ENCODE measurements at places on chromosomes 5 and 9.

DNA sequence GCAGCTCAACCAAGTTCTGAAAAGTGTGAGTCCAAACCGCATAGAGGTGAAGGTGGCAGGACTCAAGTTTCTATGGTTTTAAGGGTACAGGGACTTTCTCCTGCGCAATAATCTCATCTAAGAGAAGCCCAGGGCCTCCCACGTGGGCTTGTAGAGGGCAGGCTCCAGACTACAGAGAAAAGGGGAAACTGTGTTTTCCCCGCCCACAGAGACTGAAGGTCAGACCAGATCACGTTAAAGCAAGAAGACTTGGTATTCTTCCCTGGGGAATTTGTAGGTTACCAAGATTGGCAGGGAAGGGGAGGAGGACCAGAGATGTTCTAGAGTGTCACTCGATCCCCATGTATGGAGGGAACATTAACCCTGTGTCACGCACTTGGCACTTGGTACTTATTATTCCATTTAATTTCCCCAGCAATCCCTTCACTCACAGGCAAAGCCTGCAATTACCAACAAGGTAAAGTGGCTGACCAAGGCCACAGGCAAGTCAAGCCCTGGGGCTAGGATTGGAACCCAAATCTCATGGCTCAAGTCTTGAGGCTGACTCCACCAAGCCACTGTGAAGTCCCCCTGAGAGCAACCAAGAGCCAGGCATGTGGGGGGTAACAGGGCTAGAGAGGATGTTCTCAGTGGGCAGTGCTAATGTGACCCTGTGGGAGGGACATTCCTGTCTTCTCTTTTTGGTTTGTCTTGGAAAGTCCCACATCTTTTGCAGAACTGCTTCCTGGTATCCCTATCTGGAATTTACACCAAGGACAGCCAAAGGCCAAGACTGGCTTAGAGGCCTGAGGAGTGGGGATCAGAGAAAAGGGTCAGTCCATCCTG lies 18.3 kb upstream of the NEK6 start:
- no peak for DNase-seq

GRCh38 chr9:93219692-93220091 lies 35.8 kb downstream of the WNK2 start:
- no peak for DNase-seq

- no peak for DNase-seq
These were observed 68.0 kb downstream of the FGF10 start for GRCh38 chr5:44321144-44321725.

GRCh38 chr5:55441107-55441771 lies 93.5 kb downstream of the PLPP1 start:
- no peak for DNase-seq

- no peak for DNase-seq
These were observed 39.0 kb downstream of the SHB start for GRCh38 chr9:38029915-38030638.

- no peak for DNase-seq
These were observed 790 bp upstream of the IARS1 start for GRCh38 chr9:92294297-92294676.

GRCh38 chr5:89308606-89309040 lies 425.6 kb upstream of the MEF2C start:
- no peak for DNase-seq

- DNase-seq: peak; percentile 75
These were observed 1.4 kb downstream of the FAM193B start for GRCh38 chr5:177552839-177553455.

GRCh38 chr5:83084336-83084735 lies 7.0 kb downstream of the XRCC4 start:
- no peak for DNase-seq

- no peak for DNase-seq
These were observed 31.6 kb downstream of the TNFSF8 start for GRCh38 chr9:114898741-114899140.

DNA sequence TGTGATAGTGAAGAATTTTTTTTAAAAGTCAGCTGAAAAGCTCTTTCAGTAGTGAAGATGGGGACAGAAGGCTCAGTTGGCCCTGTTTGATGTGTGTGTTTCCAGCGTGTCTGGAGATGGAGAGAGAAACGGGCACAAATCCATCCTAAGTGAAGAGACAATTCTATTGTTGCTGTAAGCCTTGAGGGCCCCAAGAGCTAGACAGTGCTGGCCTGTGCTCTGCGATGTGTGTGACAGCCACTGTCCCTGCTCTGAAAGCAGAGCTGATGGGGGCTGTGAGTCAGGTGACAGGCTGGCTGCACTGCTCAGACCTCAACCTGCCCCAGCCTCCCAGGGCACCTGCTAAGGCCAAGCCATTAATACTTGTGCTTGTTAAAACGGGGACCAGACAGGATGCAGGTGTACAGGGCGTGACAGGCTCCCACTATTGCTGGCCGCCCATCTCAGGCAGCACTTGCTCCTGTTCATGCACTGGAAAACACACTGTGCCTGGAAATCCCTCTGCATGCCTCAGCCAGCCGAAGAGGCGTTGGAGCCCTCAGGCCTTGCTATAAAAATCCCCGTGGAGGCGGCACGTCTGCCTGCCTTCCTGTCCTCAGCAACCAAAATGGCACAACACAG lies 44.6 kb upstream of the SEMA4D start:
- DNase-seq: no peak

GRCh38 chr9:84827216-84827765 lies 157.8 kb downstream of the NTRK2 start:
- DNase-seq: no peak

GRCh38 chr5:142295960-142296860 lies 28.6 kb downstream of the SPRY4 start:
- no peak for DNase-seq

GRCh38 chr9:110241858-110242321 lies 14.4 kb downstream of the TXN start:
- DNase-seq: no peak

DNA sequence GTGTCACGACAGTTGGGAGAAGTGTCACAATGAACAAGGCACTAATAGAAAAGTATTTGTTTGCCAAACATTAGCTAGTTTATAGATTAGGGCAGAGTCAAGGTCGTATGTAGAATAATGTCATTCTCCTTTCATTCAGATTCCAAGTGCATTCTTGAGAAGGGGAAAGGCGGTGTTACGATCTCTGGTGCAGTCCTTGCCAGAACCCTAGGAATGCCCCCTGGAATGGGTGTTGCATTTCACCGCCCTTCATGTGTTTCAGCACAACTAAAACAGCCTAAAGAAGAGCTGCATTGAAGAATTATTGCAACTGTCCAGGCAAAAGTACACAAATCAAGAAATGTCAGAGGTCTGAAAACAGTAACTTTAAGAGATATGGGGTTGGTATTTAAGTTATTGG lies 721.0 kb upstream of the WWC1 start:
- no peak for DNase-seq

- no peak for DNase-seq
These were observed 24.1 kb downstream of the ITK start for GRCh38 chr5:157204765-157205164.

- DNase-seq: no peak
These were observed 96.3 kb upstream of the FANCC start for GRCh38 chr9:95413793-95414192.

DNA sequence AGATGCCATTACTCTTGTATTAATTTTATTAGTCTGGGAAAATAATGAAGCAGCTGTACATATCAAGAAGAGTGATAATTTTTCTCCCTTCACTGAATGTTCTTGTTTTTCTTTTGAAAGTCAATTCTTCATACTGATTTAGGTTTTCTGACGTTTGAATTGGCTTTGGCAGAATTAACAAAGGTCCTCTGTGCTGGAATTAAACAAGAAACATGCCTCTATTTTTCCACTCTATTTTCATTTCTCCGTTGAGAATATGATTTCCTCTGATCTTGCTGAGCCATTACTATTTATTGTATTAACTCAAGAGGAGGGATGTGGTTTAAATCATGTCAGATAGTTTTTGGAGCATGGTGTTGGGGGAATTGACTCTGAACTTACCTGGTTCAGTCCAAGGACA lies 42.3 kb downstream of the ANKDD1B start:
- no peak for DNase-seq

DNA sequence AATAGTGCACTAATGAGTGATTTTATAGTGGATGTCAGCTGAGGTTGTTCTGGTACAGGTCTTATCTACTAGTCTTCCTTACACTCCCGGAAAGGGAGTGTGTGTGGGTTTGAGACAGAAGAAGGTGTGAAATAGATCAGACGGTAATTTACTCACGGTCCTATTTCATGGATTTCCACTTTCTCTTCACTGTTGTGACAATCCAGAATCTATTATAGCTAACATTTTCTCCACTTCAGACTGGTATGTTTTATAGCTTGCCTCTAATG lies 7.0 kb upstream of the C9 start:
- DNase-seq: no peak

- no peak for DNase-seq
These were observed 105.0 kb downstream of the FGF18 start for GRCh38 chr5:171524466-171524865.

- DNase-seq: no peak
These were observed 52.9 kb upstream of the FAM169A start for GRCh38 chr5:74919041-74919440.

GRCh38 chr5:337563-338130 lies 16.1 kb downstream of the AHRR start:
- peak; percentile 76 for DNase-seq

- DNase-seq: no peak
These were observed 548.1 kb upstream of the C9orf72 start for GRCh38 chr9:28121366-28121765.

DNA sequence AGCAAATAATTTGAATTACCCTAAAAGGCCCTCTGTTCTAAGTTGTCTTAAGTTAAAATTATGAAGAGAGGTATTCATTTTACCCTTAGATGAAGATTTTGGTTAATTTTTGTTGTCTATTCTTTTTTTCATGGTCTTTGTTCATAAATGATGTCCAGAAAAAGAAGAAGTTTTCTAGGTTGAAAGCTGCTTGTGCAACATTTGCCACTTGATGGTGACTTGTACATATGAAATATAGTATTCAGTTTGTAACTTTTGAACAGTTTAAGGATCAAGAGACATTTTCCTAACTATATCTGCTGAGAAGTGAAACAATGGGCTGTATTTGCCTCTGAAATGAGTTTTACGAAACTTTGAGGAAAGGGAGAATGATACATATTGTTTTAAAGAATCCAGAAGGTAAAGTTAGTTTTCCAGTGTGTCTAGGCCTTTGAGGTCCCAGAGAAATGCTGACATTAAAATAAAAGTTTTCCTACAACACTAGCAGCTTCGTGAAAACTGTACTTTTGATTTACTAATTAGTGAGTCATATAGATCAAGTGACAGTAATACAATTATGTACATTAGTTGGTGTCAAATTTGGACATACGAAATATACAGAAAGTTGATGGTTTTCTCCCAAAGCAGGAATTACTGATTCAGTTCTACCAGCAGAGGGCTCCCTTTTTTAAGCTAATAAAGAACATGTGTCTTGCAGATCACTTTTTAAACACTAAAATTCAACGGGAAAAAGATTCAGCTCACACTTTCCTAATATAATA lies 70.5 kb downstream of the PIK3R1 start:
- DNase-seq: no peak

- DNase-seq: no peak
These were observed 44.1 kb upstream of the EQTN start for GRCh38 chr9:27340961-27341511.
